ENCODE measurements at places on chromosomes 3 and 15.

DNA sequence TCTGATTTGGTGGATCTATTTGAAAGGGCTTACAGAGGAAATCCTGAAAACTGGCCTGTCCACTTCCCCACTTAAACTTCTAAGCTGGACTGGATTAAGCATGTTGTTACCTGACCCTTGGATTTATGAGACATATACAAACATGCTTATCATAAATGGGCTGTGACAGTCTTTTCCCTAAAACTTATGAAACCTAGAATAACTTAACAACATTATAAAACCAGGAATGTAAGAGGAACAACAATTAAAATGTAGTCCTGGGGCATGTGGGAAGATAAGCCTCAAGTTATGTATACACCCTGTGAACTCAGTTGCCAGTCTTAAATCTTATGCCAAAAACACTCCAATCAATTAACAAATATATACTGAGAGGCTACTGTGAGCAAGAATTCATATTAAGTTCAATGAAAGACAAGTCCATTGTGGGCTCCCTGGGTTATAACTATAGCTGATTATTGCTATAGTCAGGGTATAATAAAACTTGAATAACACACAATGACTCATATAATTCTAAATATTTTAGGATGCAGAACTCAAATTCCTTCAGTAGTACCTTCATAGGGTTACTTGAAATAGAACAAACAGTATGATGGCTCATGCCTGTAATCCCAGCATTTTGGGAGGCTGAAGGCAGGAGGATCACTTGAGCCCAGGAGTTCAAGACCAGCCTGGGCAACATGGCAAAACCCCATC, 87.2 kb upstream of the PPIB start:
- DNase-seq: no peak

- DNase-seq: no peak
Measured at GRCh38 chr15:72889545-72889944, 106.0 kb upstream of the ADPGK start.

- DNase-seq: no peak
Measured at GRCh38 chr3:191320316-191320715, 8.9 kb upstream of the CCDC50 start.

- DNase-seq: peak; percentile 47
Measured at GRCh38 chr3:61236556-61236955, 14.7 kb downstream of the FHIT start.

GRCh38 chr3:137771401-137772213, 7.5 kb downstream of the SOX14 start:
- no peak for DNase-seq

- no peak for DNase-seq
Measured at GRCh38 chr15:32687556-32687955, 30.2 kb upstream of the GREM1 start.

GRCh38 chr15:84883466-84883865, 996 bp upstream of the SLC28A1 start:
- DNase-seq: no peak

DNA sequence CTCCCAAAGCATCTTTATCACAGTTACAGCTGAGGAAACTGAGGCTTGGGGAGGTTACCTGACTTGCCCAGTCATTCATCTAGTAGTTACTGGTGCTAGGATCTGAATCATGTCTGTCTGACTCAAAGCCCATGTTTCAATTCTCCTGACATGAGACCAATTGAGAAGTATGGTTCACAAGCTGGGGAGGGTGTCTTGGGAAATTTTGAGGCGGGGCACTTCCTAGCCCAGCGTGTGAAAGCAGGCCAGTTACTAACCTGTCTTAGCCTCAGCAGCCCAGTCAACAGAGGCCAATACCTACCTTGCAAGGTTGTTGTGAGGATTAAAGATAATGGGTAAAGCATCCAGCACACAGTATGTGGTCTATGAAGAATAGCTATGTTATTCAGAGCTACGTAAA, 37.0 kb downstream of the CLDN18 start:
- peak; percentile 26 for DNase-seq

- DNase-seq: no peak
Measured at GRCh38 chr3:108509263-108509662, 1.1 kb downstream of the MYH15 start.

- DNase-seq: no peak
Measured at GRCh38 chr3:49568965-49569364, 14.7 kb downstream of the BSN start.

- DNase-seq: no peak
Measured at GRCh38 chr15:48313216-48313615, 18.0 kb upstream of the DUT start.

DNA sequence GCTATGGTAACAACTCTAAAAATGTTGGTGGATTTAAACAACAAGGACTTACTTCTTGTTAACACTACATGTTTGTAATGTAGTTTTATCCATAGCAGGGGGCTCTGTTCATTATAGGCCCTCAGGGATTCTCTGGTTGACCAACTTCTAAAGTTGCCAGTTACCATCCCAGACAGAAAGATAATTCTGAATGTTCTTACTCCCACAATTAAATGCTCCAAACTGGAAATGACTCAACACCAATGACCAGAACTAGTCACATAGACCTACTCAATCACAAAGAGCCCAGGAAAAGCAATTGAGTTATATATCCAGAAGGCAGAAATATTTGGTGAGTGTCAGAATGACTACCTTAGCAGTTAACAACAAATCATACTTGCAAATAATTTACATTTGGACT, 199.3 kb upstream of the UMPS start:
- DNase-seq: no peak

DNA sequence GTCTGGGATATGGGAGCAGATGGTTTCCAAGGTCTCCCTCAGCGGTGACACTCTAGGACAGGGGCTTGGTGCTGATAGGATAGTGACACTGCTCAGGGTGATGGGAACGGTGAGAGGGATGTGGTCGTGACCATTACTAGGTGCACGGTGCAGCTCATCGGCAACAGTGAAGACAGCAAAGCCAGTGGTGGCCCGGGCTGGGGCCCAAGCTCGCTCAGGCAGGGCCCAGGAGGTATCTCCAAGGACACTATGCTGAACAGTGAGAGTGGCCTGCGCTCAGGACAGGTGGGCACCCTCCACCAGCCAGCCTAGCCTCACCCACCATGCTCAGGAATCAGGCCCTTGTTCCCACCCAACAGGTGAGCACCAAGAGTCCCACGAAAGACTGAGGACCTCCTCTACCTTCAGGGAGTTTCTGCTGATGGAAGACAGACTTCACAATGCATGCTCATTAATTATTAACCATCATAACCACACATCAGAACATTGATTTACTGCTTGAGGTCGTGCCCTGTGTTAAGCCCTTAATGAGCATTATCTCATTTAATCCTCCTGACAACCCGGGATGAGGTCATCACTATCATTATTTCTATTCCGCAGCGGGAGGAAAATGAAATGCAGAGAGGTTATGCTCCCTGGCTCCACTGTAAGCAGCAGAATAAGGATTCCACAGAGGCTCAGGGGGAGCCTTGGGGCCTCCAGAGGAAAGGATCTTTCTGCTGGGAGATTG, 269.4 kb downstream of the UACA start:
- no peak for DNase-seq

DNA sequence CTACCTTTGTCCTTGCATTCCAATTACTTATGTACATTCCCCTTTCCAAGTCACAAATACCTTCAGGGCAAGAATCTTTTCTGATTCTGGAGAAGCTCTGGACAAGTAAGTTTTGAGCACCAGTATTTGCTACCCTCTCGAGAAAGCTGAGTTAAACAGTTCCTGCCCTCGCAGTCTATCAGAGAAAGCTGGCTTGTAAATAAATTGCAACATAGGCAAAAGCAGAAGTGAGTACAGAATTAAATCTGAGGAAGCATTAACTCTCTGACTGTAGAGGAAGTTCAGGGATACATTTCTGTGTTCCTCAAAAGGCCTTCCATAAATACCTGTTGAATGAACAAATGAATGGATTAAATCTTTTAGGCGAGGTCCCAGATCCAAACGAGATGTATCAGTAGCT, 1.2 kb downstream of the OSBPL11 start:
- DNase-seq: peak; percentile 11

DNA sequence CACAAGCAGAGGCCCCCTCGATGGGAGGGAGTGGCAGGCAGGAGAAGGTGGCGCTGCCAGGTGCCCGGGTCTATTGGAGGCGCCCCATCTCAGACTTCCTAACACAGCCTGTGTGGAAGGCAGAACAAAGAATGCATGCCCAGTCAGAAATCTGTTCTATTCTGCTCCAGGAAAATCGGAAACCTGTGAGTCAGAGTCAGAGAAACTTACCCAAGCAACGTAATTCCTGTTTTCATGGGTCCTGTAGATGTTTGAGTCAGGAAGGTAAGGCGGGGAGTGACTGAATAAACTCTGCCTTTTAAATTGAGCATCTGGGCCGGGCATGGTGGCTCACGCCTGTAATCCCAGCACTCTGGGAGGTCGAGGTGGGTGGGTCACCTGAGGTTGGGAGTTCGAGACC, 13.7 kb downstream of the MAP6D1 start:
- no peak for DNase-seq

DNA sequence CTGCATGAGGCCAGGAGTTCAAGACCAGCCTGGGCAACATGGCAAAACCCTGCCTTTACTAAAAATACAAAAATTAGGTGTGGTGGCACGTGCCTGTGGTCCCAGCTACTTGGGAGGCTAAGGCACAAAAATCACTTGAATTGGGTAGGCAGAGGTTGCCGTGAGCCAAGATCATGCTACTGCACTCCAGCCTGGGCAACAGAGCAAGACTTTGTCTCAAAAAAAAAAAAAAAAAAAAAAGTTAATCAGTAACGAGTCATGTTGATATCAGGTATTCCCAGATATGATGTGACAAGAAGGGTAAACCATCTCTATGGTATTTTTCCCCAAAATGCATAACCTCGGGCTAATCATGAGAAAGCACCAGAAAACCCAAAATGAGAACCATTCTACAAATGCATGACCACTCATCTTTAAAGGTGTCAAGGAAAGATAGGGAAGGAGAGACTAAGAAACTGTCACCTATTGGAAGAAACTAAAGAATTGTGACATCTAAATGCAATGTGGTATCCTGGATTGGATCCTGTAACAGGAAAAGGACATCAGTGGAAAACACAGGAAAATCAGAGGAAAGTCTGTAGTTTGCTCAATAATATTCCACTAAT, 66.5 kb upstream of the MAP4 start:
- DNase-seq: no peak

GRCh38 chr15:29451201-29451781, 181.7 kb upstream of the NSMCE3 start:
- DNase-seq: no peak

DNA sequence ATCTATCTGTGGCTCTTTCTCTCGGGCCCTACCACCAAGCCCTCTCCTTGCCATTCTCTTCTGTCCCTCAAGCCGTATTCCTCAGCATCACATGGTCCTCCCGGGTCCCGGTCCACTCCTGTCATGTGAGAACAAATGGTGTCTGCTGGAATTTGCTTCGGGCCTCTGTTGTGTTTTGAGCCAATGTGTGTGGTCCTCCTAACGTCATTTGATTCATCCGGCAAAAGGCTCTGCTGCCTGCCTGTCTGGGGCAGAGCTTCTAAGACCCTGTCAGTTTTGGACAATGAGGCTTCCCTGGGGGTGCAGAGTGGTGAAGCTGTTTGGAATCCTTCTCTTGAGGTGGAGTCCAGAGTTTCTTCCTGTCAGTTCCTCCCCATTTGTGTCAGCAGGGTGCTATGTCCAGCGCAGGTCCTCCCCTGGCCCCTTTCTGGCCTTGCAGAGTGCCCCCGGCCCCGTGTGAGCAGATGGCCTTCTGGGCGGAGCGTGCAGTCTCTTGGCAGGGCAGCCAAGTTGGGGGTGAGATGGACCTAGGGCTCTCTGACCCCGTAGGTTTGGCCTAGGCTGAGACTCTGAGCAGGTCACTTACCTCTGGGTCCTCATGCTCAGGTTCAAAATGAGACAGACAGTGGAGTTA, 93.6 kb downstream of the APBA2 start:
- DNase-seq: no peak

DNA sequence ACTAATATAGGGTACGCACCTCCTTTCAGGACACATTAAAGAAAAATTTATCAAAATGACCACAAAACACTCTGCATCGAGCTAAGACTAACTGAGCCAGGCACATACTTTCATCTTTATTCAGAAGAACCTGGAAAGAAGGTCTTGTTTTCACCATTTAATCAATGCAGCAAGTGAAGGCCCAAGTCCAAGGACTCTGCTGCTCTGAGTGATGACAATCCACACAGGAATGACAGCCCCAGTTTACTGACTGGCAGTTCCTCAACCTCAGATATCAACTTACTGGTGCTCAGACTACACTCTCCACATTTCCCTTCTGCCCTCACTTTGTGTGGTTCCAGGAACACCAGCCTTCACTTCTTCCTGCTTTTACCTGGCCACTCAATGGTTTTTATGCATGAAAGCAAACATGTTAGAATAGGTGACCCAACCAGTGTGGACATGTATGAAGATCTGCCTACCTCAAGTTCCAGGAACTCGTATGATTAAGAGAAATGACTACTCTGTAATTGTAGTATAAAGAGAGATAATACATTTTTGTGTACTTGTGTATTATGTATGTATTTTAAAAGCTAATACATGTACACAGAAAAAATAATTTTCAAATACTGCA, 29.1 kb upstream of the RASA2 start:
- no peak for DNase-seq

DNA sequence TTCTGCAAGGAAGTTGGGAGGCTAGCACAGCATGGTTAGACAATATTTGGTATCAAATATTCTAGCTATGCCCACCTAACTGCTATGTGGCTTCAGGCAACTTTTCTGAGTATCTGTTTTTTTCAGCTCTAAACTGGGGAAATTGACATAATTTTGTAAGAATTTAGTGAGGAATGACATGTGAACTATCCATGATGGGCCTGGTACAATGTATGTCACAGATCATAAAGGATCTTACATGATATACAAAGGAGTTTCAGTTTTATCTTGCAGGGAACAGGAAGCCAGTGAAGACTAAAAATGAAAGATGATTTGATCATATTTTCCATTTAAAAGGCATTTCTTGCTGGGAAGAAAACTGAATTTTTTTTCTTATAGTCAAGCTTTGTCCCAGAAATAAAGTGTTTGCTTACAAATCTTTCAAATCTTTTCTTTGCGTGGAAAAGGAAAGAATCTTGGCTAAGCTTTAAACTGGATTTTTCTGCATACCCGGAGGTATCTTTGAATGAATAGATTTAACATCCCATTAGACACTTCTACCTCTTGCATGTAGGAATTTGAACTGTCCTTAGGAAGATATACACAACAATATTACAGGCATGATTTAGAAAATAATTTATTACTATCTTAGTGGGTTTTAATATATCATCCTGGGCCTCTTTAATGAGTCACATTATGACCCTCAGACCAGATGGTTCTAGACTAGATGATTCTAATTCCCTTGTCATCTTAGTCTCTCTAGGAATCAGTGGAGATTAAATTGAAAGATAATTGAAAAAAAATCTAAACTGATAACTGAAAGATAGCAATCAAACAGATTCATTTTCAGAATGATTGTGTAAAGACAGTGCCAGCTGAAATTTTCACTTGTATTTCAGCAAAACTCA, 436.0 kb upstream of the THBS1 start:
- DNase-seq: peak; percentile 49

- DNase-seq: no peak
Measured at GRCh38 chr15:49832511-49832910, 211.7 kb downstream of the DTWD1 start.

- DNase-seq: no peak
Measured at GRCh38 chr3:141795276-141795675, 32.1 kb downstream of the GRK7 start.

- no peak for DNase-seq
Measured at GRCh38 chr3:102570511-102570910, 135.7 kb downstream of the ZPLD1 start.

Data from activated CD4-positive, alpha-beta T cell treated with anti-CD3 and anti-CD28 coated beads, Interleukin-10, Interleukin-2, amounts not matched to agents 100 ng/mL and 50 ng/mL, durations not matched to agents 16 hours and 8 hours (primary cell).